Midbrain (tissue), 1 donor: ENCODE measurements at places on chromosomes 13 and 19.

DNA sequence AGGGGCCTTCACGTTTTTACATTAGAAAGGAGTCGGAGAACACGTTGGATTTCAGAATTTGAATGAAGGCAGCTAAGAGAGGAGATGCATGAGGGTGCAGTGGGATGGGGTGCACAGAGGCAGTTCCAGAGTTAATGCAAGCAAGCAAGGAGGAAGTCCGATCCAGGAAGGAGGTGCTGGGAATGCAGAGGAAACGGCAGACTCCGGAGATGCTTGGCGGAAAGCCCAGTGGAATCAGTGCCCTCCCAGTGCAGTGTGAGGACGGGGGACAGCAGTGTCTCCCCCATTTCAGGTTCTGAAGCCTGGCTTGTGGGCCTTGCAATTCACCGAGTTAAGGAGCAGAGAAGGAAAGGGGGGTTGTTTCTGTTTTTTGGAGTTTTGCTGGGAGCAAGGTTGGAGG is 100.4 kb downstream of the COL4A2 start:
- DNase-seq: no peak

GRCh38 chr13:23953860-23954512 is 56.7 kb upstream of the C1QTNF9B start:
- no peak for DNase-seq

- DNase-seq: no peak
Observed at GRCh38 chr19:37966211-37966661, 59.2 kb downstream of the SIPA1L3 start.

DNA sequence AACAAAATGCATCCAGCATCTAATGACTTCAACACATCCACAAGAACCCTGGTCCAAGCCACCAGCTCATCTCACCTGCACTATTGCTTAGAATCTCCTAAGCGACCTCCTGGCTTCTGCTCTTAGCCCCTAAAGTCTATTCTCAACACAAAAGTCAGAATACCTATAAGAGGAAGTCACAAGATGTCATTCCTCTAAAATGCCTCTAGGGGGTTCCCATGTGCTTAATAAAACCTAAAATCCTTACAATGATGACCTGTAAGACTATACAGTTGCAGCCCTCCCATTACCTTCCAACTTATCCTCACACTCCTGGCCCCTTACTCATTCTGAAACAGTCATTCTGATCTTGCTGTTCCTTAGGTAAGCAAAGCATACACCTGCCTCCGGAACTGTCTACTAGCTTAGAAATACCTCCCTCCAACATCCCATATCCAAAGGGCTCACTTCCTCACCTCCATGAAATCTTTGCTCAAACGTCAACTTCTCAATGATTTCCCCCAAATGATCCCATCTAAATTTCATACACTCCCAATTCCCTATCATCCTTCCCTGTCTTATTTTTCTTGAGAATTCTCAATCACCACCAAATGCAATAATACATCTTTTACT is 10.0 kb downstream of the ATP7B start:
- DNase-seq: no peak

GRCh38 chr13:26968431-26969341 is 202.9 kb downstream of the USP12 start:
- DNase-seq: no peak

DNA sequence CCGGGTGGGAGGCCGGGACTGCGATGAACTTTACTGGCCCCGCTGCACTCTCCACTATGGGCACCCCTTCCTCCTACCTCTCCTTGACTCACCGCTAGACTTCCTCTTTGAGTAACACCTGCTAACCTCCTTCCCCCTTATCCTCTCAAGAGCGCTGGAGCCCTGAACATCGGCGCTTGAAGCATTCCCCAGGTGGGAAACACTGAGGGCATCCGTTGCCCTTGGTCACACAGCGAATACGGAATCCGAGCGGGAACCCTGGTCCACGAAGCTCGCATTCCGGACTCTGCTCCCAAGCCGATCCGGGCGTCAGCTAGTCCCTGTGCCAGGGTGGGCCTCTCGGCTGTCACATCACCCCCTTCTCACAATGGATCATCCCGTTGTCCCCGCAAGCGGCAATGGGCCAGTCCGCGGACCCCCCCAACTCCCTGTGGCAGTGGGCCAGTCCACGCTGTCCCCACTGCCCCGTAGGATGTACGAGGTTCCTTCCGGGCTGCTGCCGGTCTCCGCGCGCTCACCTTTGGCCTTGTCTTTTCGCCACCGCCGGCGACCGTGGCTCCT is 4.2 kb downstream of the LIPE start:
- DNase-seq: peak; percentile 66

DNA sequence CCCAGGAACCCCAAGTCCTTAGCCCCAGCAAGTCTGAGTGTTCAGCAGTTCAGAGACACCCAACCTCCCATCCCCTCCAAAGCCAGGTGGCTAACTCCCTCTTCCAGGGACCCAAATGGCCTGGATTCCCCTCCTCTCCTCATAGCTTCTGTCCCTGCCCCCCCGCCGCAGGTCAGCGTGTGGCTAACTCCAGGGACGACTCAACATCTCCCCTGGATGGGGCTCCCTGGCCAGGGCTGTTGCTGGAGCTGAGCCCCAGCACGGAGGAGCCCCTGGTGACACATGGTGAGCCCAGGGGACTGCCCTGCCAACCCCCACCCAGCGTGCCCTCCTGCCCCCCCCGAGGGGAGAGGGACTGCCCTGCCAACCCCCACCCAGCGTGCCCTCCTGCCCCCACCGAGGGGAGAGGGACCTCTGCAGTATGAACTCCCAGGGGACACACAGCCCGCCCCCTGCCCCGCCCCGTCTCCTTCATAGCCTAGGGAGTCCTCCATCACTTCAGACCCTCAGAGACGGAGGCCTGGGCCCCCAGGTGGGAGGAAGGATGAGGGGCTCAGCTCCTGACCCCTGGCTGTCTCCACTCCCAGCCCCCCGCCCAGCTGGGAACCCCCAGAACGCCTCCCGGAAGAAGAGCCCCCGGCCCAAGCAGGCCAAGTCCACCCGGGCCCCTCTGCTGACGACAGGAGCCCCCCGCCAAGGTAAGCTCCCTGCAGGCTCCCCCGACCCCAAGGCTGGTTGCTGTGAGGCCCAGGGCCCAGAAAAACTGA is 1.7 kb downstream of the SSC5D start:
- no peak for DNase-seq

DNA sequence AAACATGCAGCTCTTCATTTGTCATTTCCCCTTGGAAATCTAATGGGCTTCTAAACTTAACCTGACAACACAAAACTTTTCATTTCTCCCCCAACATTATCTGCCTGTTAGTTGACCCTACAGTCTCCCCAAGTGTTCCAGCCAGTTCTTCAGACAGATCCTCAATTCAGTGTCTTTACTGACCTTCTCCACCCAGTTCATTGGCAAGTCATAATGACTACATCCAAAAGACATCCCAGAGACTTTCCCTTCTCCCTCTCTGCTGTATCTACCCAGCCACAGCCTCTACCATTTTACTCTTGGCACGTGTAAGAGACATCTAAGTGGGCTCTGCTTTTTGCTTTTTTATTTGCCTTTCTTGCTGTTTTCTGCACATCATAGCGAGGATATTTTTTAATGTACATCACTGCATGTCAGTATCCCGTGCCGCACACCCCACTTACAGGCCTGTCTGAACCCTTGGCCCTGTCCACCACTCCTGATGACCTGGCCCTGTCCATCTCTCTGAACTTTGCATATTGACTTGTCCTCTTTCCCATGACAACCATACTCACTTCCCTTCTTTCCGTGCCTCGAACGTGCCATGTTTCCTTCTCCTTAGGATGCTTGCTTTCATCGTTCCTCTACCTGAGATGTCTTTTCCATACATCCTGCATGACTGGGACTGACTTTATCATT is 391.9 kb downstream of the IRS2 start:
- DNase-seq: no peak
